ENCODE measurements at places on chromosomes 13 and 19.

DNA sequence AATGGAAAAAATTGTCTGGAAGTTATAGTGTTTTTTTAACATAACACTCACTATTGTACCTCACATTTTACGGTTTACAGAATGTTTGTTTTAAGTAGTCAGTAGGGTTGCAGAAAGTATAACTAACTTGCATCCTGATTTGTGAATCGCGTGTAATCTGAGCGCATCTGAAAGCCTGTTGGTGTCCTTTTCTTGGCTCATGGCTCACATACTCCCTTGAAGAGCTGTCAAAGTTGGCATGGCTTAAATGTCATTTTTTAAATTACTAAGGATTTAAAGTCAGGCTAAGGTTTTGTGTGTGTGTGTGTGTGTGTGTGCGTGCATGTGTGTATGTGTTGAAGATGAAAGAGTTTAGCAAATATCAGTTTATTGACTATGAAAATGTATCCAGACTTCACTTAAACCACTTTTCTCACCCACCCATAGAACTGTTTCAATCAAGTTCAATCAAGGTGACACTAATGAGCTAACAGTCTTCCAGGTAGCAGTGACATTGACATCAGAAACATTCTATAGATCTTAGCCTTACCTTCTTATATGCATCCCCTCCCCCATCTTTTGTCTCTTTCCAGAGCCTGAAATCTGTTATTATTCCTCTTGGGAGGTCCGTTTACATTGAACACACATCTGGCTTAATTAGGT, 480.4 kb upstream of the SGCG start:
- no peak for DNase-seq

DNA sequence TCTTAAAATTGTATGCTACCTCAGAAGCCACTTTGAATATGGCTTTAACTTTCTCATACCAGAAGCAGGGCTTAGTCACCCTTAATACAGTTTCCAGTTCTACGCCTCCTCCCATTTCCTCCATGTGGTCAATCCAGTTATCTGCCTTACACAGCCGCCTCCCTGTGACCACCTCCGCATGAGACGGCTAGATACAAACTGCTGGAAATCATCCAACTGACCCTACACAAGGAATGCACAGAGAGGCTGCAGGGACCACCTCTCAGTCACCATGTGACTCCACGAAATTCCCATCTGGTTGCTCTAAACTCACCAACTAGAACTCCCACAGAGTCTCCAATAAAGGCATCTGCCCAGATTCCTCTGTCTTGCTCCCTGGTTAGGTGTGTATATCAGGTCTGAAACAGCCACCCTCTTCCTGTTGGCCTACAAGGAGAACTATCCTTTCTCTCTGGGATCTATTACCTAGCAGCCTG, 6.8 kb downstream of the ZNF564 start:
- DNase-seq = no peak

DNA sequence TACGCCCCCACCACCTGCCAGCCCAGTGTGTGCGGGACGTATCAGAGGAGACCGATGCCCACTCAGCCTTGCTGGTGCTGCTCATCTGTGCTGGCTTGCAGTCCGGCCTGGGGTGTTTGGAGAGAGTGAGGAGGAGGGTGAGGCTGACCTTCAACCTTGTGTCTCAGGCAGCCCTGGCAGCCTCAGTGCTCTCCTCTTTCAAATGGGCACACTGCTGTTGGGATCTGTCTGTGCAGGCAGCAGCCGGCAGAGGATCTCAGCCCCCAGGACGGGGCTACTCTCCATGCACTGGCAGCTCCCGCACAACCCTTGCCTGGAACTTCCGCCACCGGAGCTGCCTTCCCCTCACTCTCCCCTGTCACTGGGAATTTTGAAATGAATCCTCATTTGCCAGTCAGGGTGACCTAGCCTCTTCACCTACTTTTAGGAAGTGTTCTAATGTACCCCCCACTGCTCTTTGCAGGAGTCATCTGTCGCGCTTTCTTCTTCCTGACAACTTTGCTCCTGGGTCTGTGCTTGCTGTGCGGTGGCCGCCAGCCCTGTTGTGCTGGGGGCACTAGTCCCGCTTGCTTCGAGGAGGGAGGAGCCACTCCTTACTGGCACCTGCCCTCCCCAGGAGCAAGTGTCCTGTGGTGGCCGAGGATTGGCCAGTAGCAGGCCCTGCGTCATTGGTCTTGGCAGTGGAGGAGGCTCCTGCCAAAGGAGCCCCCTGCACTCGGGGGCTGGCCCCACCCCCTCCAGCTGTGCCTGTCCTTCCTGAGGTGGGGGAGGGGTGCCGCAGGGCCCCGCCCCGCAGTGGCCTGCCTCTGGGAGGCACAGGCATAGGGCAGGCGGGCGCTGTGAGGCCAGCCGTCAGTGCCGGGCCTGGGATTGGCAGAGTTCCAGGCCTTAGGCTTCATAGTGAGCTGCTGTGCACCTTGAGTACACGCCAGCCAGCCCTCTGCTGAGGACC, 53.4 kb downstream of the TSSK6 start:
- DNase-seq = no peak

DNA sequence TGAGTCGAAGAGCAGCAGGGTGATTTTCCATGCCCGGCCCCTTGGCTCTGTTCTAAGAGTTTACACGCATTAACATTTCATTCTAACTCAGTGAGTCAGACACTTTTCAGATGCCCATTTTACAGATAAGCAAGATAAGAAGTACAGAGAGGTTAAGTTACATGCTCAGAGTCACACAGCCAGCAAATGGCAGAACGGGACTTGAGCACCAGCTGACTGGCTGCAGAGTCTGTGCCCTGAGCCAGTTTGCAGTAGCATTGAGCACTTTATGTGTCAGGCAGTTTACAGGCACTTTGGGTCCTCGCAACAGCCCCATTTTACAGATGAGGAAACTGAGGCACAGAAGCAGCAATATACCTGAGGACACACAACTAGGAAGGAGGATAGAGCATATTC, 19.0 kb downstream of the CCDC8 start:
- no peak for DNase-seq

DNA sequence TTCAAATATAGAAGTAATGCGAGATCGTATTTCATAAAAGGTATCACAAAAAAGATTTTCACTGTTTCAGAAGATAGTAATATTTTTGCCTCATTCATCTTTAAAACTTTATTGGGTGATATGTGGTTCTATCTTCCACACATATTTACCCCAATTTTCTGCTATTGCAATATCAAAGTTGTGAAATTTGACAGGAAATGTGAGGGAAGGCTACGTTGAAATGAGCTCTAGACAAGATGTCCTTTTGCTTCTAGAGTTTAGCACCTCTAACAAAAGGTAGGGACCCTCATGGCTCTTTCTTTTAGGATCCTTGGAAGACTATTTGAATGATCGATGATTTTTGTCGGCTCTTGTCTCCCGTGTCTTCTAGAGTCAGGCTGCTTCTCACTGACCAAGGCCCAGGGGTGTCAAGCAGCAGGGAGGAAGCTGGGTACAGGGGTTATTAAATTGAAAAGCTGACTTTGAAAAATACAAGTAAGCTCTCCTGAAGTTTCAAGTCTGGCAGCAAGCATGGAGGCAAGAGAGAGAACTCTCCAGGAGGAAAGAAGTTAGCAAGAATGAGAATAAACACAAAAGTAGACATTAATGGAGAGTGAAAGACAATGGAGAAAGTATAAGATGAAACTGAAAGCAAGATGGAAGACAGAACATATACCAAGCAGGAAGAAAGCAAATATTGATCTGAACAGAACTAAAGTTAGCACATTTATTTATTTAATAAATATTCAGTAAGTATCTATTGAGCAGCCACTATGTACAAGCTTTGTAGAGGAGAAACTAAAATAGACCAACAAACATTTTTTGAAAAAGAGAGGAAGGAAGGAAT, 73.4 kb downstream of the RUBCNL start:
- no peak for DNase-seq

All from activated gamma-delta T cell treated with anti-CD3 and anti-CD28 coated beads, Interleukin-2, amount 50 U/mL, for 16 hours (primary cell).